ENCODE measurements at places on chromosomes 3 and 15.

DNA sequence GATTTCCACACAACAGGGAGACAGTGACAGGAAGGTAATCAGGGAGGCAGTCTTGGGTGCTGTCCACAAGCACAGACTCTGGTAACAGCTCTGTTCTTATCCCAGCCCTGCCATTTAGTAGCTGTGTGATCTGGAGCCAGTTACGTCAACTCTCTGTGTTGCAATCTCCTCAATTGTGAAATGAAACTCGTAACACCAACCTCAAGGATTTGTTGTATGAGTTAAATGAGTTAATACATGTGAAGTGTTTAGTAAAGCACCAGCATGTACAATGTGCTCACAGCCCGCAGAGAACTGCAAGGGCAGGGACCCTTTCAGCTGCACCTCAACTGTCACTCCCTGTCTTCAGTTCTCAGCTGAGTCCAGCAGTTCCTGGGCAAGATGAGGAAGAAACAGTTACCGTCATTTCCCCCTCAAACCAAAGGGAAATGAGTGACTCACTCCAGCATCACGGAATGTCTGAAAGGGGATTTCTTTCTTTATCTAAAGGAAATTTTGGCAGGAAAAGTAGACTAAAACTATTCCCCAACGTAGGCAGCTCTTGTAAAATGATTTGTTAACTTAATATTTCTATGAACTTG is 39.9 kb upstream of the MB21D2 start:
- no peak for DNase-seq

DNA sequence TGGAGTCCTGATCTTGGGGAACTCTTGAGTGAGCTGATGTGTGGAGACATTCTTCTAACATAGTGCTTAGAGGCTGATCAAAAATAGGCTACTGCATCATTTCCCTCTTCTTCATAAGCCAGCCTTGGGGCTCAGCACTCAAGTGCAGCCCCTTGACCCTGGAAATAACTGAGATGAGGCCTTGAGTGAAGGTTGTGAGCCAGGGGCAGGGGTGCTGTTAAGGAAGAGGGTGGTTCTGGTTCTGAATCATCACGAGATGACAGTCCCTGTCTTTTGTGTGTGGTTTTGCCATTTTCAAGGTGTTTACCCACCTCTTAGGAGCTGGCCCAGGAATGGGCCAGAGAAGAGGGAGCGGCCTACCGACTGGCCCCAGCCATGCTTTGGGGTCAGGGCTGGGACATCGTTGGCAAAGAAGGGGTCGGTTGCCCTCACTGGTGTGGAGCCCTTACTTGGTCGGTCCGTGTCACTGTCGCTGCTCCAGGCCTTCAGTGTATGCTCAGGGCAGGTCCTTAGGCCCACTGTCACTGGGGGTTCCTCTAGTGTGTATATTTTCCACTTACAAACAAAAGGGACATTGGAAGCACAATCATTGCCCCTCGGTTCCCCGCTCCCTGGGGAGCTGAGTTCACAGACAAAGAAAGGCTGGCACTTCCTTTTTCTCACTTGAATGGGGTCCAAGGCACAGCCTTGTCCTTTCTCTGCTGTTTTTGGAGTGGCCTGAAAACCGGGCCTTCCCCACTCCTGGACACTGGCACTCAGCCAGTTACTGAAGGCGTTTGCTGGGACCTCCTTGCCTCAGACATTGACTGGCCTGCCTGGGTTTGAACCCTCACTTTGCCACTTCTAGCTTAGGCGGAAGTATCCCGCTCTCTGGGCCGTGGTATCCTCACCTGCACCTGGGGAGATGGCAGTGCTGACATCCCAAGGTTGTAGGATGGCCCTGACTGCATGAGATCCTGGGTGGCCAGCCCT is 46.6 kb downstream of the SLC6A6 start:
- no peak for DNase-seq

DNA sequence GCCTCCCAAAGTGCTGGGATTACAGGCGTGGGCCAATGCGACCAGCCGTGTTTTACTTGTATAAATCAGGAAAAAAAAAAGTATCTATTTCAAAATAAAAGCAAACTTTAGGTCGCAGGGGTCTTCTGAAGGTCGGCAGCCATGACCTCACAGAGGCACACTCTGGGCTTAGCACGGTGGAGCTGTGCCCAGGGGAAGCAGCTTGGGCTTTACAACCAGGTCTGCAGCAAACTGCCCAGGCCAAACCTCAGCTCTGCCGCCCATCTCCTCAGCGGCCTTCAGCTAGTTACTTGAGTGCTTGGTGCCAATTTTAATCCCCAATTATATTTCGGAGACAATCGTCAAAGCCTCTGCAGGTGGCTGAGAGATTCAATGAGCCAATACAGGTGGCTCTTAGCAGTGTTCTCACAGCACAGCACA is 30.1 kb downstream of the ZDHHC19 start:
- no peak for DNase-seq

- no peak for DNase-seq
Measured at GRCh38 chr3:74845081-74845480, 230.6 kb upstream of the CNTN3 start.

- DNase-seq = no peak
Measured at GRCh38 chr3:127543441-127543840, 47.1 kb downstream of the TPRA1 start.

DNA sequence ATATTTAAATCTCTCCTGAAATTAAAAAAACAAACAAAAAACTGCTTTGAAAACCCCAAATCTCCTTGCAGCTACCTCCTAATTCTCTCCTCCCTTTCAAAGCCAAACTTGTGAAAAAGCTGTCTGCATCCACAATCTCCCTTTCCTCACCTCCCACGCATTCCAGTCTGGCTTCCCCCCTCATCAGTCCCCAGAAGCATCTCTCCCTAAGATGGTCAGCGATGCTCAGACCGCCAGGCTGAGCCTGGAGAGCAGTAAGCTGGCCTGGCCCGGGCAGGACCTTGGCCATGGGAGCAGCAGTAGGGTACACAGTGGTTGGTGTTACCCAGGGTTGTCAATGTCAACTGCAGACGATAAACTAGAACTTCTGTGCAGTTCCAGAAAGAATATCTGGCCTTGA is 32.9 kb upstream of the BLM start:
- no peak for DNase-seq

DNA sequence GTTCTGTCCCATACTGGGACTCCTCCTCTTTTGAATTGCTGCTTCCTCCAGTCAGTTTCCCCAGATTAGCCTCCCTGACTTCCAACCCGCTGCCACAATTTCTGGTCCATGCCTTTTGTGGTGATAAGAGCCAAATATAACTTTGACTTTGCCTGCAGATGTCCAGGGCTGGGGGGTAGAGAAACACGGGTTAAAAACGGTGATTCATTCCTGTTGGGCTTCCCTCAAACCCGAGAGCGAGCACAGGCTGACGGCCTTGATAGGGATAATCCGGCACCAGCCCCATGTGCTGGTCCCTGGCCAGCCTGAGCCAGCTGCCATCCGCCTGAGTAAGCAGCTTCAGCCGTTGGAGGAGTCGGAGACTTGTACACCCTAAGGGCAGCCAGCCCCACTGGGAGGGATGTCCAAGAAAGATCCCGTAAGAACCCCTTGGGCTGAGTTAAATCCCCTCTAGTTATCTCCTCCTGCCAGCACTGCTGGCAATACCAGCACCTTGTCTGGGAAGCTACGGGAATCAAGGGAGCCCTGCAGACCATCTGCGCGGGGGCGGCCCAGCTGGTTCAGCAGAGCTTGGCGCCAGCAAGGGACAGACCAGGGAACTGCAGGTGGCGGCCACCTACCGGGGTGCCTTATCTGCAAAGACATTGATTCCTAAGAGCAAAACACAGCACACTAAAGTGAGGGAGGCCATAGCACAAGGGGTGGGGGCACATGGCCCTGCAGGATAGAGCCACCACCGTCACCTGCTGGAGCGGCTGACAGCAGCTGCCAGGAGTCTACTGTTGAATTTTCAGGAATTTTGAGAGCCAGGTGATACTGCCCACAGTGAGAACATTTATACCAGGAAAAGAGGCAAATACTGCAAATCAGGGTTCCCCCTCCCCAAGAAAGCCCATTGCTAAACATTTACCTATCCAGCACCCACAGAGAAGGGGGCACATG is 18.1 kb downstream of the CSPG4 start:
- peak; percentile 90 for DNase-seq

- no peak for DNase-seq
Measured at GRCh38 chr15:36109943-36110658, 469.3 kb upstream of the CDIN1 start.

- peak; percentile 85 for DNase-seq
Measured at GRCh38 chr3:52153389-52154096, 680 bp downstream of the POC1A start.

DNA sequence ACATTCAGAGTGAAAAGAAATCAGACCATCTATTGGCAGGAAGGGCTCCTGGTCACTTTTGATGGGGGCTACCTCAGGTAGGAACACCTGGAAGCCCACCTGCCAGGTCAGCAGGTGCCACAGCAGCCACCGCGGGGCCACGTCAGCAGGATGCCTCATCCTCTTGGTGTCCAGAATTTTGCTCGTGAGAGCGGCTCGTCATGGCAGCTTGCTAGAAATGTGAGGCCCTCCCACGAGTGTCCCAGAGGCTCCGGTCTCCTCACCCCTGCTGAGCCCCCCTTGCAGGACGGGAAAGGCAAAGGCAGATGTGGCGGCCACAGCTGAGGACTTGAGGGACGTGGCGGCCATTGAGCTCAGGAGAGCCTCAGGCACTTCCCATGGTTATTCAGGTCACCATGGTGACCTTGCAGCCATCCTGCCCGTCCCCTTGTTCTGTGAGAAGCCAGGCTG is 129.4 kb downstream of the LRRK1 start:
- peak; percentile 45 for DNase-seq

GRCh38 chr3:152278756-152279427 is 10.2 kb downstream of the MBNL1 start:
- DNase-seq = no peak

GRCh38 chr15:100082761-100083402 is 258.9 kb downstream of the ADAMTS17 start:
- peak; percentile 49 for DNase-seq

- DNase-seq = no peak
Measured at GRCh38 chr3:104126864-104127553, 1239.7 kb upstream of the ALCAM start.

DNA sequence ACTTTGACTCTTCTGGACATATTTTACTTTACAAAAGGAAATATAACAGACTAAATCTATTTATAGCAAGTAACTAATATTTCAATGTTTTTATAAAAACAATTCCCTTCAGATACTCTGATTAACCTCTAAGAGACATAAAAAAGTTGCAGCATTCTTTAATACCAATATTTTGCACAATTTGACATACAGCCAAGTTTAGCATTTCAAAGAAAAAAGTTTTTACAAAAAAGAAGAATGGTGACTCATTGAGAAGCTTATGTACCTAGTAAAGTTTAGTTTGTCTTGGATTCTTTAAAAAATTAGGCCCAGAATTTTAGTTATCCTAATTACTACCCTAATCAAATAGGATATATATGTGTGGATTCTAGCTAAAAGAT is 17.6 kb downstream of the DAZL start:
- DNase-seq = no peak
